ENCODE measurements at places on chromosomes 6 and 20.

DNA sequence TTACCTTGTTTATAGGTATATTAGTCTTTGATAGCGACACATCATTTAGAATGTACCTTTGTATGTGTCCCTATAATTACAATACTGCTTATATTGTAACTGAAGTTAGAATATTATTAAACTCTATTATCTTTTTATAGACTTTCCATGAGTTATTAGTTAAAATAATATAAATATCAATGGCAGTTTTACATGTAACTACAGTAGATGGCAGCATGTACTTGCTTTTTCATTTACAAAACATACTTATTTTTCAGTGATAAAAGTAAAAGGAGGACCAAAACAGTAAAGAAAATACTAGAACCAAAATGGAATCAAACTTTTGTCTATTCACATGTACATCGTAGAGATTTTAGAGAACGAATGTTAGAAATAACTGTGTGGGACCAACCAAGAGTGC, 364.3 kb downstream of the RIMS1 start:
- DNase-seq, result no peak

DNA sequence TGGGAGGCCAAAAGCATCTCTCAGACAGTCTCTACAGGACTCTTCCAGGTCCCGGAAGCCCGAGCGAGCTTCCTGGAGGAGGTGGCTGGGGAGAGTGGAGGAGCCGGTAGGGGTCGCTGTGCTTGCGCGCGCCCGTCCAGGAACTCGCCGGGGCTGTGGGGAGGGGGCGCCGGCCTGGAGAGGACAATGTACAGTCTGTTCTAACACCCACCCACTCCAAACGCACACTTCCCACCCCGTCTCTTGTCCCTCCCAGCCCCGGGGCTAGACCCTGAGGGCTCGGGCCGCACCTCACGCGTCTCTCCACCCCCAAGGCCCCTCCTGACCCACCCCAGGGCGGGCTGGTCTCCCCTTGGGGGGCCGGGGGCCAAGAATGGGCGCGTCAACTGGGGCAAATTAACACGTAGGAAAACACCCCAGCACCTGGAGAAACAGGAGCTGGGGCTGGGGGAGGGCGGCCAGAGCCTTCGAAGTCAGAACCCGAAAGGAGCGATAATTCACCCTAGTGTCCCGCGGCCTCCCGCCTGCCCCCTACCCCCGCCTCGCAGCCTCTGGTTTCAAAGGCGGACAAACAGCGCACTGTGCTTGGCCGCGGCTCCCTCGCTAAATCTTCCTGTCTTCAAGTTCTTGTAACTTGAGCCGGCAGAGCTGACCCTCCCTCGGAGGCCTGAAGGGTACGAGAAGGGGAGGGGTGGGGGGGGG, 103.2 kb upstream of the FOXP4 start:
- no peak for DNase-seq

- DNase-seq, result no peak
These were observed 267.9 kb downstream of the CLVS2 start for GRCh38 chr6:123263981-123264380.

GRCh38 chr20:57152557-57152956, 113.9 kb downstream of the BMP7 start:
- no peak for DNase-seq

GRCh38 chr20:58480551-58481336, 34.5 kb downstream of the APCDD1L start:
- no peak for DNase-seq

GRCh38 chr6:16512544-16513290, 248.5 kb downstream of the ATXN1 start:
- DNase-seq, result peak; percentile 16

DNA sequence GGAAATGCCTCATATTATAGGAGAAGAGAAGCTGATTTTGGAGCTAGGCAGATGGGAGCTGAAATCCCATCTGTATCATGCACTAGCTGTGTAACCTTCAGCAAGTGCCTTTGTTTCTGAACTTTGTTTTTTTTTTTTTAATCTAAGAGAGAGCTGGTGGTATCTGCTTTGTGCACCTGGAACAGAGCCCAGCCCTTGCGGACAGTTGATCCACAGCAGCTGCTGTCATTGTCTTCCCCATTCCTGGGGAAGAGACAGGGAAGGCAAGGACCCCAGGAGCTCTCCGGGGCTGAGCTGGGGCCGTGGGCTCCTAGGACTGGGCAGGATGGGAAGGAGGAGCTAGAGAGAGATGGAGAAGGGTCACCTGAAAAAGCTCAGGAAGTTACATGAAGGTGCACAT, 92.1 kb downstream of the SYNJ2 start:
- peak; percentile 10 for DNase-seq

- DNase-seq, result no peak
These were observed 58.9 kb downstream of the GMDS start for GRCh38 chr6:2186516-2186915.

DNA sequence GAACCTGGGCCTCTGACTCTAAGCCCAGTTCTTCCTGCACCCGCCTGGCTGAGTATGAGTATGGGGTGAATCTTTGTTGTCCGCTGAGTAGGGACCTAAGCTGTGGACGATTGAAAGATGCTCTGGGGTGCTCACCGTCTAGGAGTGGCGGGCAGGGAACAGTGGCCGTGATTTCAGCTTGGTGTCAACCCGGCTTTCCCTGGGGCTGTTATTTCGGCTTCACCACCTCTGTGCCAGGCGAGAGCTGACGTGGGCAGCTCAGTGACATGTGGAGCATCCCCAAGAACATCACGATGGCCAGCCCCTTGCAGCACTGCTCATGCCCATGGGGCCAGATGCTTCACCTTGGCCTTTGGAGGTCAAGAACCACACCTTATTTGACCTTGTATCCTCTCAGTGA, 102.6 kb downstream of the TOX2 start:
- DNase-seq, result no peak

- peak; percentile 64 for DNase-seq
These were observed 5.8 kb upstream of the PACSIN1 start for GRCh38 chr6:34459899-34460593.

GRCh38 chr6:40348591-40348990, 238.6 kb downstream of the LRFN2 start:
- DNase-seq, result no peak

GRCh38 chr6:139587469-139587868, 213.0 kb upstream of the CITED2 start:
- DNase-seq, result no peak

DNA sequence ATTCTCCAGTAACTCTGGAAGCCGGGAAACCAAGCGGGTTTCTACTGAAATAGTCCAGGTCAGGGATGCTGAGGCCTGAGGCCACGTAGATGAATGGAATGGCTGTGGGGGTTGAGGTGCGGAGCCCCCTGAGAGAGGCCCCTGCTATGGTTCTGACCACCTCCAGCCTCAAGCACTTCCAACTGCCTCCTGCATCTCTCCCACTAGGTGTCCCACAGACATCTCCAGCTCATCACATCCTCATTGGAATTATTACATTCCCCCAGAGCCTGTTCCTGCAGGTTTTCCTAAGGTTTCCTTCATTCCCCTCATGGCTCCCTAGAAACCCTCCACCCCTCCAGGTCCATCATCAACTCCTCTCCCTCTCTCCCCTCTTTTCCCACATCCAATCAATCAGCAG, 48.7 kb downstream of the UNC5CL start:
- DNase-seq, result no peak

- no peak for DNase-seq
These were observed 347.0 kb upstream of the HSF2 start for GRCh38 chr6:122052346-122052900.

GRCh38 chr20:17589161-17589834, 19.4 kb downstream of the DSTN start:
- DNase-seq, result no peak

DNA sequence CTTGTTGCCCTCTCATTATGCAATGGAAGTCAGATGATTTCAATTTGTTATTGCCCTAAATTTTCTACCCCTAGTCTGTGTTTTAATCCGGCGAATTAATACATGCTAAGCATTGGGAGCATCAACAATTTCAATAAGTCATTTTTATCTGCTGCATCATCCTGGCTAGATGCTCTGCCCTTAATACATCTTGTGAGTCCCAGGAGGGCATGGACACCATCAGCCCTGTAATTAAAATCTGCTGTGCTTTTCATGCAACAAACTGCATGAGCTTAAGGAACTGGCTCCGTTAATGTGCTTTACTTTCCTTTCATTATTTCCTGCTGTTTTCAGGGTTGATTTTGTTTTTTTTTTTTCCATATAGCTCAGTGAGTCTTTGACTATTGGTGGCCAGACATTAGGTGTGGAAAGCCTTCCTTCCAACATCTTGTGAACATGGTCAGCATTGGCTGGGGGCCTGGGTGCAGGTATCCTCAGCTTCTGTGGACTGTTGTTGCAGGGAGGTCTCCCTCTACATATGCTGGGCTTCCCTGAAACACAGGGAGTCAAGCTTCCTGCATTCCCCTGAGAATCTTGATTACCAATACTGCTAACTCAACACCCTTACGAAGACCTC, 8.5 kb upstream of the PBOV1 start:
- DNase-seq, result no peak

- no peak for DNase-seq
These were observed 110.0 kb upstream of the RIN2 start for GRCh38 chr20:19648024-19648423.

DNA sequence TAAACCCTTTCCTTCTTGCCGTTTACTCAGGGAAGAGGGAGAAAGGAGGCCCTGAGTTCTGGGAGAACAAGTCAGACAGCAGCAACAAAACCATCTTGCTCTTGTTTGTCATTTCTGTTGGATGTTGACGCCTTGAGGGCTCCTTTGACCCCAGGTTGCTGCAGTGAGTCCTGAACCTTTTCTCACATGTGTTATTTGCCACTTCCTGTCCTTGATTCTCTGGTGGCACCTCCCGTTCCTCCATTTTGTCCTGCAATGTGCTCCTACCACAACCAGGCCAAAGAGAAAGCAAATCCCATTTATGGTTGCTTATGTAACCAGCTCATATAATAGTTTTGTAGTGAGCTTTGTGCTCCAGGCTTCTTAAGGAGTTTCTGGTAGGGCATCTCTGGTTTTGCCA, 66.6 kb upstream of the ADGRF4 start:
- no peak for DNase-seq

GRCh38 chr6:149084808-149085556, 232.5 kb upstream of the TAB2 start:
- no peak for DNase-seq

- no peak for DNase-seq
These were observed 206.5 kb downstream of the DOK5 start for GRCh38 chr20:54681869-54682268.

GRCh38 chr20:11569163-11569562, 348.5 kb upstream of the BTBD3 start:
- no peak for DNase-seq

DNA sequence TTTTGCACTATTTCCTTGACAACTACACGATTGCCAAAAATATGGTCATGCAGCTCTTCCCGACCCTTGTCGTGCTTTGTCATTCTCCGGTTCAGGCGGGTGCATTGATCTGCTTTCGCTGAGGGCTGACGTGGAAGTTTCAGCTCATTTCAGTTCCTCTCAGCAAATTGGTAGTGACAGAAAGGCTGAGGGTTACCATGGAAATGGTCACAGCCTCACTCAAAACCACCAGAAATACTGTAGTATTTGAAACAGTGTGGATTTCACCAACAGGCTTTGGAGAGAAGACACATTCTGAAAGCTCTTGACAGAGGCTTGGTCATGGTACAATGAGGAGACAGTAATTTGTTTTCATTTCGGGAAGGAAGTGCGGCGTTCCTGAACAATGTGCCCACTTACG, 99.7 kb upstream of the EXOC2 start:
- DNase-seq, result no peak

- no peak for DNase-seq
These were observed 66.7 kb upstream of the TSHZ2 start for GRCh38 chr20:52905241-52905994.

GRCh38 chr20:32967961-32968457, 36.2 kb downstream of the SUN5 start:
- DNase-seq, result no peak

GRCh38 chr6:167748046-167748445, 78.7 kb upstream of the AFDN start:
- no peak for DNase-seq

DNA sequence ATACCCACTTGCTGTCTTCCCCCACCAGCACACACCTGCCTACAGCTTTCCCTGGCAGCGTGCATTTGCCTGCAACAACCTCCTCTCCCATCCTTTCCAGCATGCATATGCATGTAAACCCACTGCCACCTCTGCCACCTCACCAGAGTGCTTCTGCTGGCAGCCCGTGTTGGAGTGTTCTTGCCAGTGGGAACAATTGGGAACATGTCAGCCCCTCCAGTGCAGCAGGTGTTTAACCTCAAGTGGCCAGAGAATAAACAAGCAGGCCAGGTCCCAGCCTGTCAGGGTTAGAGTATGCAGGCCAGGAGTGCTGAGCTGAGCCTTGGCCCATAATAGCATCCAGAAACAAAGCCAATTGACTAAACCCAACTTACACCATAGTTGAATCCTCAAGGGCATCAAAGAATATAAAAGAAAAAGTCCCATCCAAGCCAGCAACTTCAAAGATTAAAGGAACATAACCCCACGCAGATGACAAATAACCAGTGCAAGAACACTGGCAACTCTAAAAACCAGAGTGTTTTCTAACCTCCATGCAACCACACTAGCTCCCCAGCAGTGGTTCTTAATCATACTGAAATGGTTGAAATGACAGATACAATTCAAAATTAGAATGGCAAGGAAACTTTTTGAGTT, 1212.1 kb upstream of the CITED2 start:
- DNase-seq, result no peak

DNA sequence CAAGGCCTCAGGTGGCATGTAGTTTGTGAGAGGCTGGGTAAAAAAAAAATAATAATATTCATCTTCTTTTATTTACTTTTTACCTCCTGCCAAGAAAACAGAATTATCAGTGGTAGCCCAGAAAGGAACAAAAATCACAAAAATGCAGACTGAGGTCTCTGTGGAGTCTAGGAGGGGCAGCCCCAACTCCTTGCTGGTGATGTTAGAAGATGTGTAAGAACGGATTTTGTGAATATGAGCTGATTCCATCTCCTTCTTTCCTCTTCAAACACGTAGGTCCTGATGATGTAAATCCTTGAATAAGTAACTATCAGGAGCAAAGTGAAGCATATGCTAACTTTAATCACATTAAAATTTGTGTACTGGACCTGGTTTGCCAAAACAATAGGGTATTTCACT, 226.8 kb downstream of the EYA4 start:
- no peak for DNase-seq

DNA sequence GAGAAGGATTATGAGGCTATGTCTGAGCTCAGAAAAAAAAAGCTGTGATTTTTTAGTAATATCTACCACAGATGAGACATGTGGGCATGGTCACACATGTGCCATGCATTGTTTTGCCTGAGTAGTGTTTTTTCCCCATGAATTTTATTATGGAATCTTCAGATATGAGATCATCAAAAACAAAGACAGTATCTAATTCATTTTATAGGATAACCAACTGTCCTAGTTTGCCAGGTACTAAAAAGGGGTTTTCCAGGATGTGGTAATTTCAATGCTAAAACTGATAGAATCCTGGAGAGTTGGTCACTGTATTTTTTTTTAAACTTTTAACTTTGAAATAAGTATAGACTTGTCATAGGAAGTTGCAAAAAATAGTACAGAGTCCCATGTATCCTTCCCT, 127.4 kb upstream of the MAP3K7 start:
- DNase-seq, result no peak

GRCh38 chr6:111585241-111585973, 20.3 kb downstream of the TRAF3IP2 start:
- DNase-seq, result no peak
